T-helper 9 cell (primary cell): ENCODE measurements at places on chromosomes 2 and 18.

DNA sequence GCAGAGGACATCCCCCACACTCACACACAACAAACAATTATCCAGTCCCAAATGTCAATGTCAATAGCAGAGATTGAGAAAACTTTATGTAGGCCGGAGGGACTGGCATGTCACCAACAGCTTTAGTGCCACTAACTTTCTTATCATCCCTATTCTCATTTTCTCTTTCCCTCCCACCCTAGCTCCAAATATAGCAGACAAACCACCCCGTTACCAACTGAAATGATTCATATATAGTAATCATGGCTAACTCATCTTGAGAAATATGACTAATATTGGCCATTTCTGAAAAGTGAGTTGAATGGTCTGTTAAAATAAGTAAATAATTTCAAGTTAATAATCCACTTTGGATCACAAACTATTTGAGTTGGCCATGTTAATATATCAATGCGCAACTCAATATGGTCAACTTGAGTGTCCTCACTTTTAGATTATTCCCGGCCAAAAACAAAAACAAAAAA is 242.1 kb upstream of the RND3 start:
- DNase-seq, result no peak

- DNase-seq, result no peak
These were observed 46.9 kb upstream of the POMC start for GRCh38 chr2:25215232-25215631.

DNA sequence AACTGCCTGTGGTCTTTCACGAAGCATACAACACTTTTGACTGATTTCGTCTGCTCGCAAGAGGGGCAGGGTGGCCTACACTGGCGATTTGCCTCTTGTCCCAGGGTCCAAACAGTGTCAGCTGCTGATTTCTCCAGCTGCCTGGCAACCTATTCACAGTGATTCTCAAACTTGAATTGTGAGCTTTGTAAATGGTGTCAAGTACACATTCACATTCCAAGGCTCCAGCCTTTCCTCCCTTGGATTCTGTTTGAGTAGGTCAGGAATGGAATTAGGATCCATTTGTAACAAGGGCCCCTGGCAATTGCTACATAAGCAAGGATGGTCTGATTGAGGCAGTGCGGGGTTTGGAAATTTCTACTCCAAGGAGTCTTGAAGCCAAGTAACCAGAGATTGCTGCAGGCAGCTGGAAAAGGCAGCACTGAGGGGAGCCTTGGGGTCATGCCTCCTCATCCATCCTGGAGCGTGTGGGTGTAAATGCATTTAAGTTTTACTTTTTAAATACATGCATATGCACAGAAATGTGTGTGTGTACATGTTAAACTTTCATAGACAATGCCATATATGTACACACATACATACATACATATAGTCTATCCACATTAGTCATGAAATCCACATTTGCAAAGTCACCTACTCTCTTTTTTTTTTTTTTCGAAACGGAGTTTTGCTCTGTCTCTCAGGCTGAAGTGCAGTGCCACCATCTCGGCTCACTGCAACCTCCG is 86.8 kb upstream of the UXS1 start:
- no peak for DNase-seq

DNA sequence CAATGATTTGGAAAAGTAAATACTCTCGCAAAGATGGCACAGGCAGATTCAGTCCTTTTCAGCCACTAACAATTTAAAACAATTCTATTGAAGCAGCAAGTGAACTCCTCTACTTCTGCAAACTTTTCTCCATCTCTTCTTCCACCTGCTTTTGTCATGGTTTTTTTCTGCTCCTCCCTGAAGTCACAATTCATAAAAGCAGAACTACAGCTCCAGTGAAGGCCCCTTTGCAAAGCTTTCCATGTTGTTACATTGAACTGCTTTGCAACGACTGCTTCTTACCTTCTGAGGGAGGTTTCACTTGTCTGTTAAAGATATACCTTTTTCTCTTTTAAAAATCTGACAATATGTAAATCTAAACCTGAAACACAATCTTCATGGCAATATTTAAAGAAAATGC is 3.7 kb upstream of the SERTAD2 start:
- no peak for DNase-seq

DNA sequence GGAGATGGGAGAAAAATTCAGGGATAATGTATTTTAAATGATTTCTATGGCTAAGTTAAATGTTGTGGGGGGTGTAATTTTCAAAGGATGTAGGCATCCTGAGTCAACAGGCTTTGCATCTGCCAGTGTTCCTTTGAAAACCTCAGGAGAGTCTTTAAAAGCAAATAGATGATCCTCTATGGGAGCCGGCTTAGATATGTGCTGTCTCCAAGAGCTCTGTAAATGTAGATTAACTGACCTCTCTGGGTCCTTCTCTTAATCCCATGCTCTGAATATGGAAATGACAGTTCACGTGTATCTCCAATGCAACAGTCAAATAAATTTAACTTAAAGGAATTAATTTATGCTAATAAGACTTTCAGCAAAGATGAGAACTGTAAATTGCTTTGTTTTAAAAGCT is 292.7 kb downstream of the ERBB4 start:
- DNase-seq, result no peak

GRCh38 chr2:127575185-127575765 is 39.8 kb downstream of the MYO7B start:
- no peak for DNase-seq

GRCh38 chr2:190663348-190663747 is 14.5 kb downstream of the NAB1 start:
- no peak for DNase-seq
